ENCODE measurements at places on chromosomes 4 and X.

- DNase-seq, result no peak
These were observed 14.2 kb downstream of the VEGFC start for GRCh38 chr4:176778491-176778890.

GRCh38 chrX:109735202-109735744 is 2.2 kb upstream of the ACSL4 start:
- DNase-seq, result no peak

- no peak for DNase-seq
These were observed 292.8 kb upstream of the BOD1L1 start for GRCh38 chr4:13920111-13920875.

GRCh38 chr4:52863324-52863723 is 1.2 kb downstream of the RASL11B start:
- DNase-seq, result no peak

DNA sequence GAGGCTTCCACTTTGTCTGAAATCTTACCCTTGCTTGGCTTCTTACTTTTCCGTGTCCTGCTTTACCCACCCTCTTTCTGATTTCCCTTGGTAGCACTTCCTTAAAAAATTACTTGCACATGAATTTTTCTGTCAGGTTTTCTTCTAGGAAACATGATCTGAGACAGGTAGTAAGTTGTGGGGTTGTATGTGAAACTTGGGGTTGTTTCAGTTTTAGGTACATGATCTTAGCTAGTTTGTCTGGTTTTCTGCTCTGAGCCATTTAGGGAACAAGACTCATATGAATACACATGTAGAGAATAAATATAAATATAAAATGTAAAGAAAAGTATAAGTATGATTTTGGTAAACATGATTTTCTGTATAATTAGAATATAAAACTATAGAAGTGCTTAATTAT is 17.4 kb upstream of the ARMCX2 start:
- no peak for DNase-seq

GRCh38 chrX:79117078-79117477 is 27.4 kb upstream of the GPR174 start:
- DNase-seq, result no peak

DNA sequence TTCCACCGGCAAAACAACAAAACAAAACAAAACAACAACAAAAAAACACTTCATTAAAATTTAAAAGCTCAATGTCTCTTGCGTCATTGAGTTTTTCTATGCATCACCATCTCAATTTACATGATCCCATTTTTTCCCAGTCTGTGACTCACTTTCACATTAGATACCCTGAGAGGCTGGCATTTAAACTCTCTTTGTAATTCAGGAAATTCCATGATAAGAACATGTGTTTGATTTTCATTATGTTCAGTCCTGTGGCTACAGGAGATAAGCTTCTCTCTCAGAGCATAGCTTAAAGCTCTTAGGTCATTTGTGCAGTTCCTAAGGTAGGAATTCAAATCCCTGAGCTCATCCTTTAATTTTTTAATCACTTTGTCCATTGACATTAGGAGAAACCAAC is 104.6 kb downstream of the NBDY start:
- DNase-seq, result no peak

All from stimulated activated CD4-positive, alpha-beta T cell treated with anti-CD3 and anti-CD28 coated beads, Interleukin-2, amount 100 ng/mL, for 24 hours (primary cell).